ENCODE measurements at places on chromosomes 1 and 21.

- DNase-seq = no peak
Measured at GRCh38 chr1:168135116-168135920, 1.4 kb downstream of the GPR161 start.

DNA sequence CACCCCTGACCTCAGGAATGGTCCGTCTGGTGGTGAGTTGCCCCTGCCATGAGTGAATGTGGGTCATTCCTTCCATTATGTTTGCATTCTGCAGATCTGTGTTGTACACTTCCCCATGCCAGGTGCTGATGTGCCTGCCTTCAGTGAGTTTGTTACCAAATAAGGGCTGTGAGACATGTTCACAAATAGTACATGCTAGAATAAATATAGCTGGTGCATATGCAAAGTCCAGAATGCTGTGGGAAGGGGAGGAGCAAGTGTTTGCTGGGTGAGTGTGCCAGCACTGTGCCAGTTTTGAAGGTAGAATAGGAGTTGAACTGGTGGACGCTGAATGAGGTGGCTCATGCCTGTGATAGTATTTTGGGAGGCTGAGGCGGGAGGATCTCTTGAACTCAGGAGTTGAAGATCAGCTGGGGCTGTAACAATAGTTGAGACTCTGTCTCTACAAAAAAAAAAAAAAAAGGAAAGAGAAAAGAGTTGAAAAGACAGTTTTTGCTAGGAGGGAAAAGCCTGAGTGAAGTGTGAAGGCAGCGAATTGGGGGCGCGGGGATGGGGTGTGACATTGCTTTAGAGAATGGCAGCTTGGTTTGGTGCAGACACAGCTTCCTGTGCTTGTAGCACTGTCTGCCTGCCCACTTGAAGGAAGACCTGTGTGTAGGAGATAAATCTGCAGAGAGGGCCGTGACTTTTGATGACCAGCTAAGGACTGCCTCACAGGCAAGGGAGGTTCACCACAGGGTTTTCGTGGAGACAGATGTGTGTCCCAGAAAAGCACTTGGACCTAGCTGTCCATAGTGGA lies 61.1 kb downstream of the LGR6 start:
- no peak for DNase-seq

GRCh38 chr1:231107151-231107550 lies 54.7 kb upstream of the TRIM67 start:
- no peak for DNase-seq

GRCh38 chr21:14361958-14362357 lies 21.0 kb downstream of the HSPA13 start:
- DNase-seq = no peak

DNA sequence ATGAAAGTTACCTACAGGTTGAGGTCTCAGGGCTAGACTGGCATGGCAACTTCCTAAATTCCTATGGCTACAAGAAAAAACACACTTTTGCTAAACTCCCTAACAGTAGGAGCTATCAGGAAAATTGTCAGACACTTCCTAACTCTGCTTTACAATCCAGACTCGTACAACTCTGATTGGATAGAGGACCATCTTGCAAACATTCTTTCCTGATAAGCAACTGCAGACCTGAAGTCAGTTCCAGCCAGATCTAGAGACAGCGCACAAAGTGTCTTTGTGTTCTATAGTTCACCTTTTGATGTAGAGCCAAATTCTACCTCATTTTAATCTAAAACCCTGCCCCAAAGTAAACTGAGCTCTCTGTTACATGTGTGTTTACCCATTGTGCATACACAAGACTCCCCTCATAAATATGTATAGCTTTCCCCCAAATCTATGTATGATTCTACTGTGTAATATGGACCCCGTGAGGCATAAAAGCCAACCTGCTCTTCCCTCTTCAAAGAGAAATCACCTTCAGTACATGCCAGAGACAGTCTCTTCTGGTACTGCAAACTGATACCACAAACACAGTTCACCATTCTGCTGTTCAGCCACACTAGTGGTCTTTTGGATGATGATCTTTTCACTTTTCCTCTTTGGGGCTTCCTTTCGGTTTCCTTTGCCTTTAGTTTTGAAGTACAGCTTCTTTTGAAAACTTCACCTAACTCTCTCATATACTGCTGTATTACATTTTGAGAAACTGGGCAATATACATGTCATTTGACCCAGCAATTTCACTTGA lies 21.7 kb downstream of the ZP4 start:
- no peak for DNase-seq

DNA sequence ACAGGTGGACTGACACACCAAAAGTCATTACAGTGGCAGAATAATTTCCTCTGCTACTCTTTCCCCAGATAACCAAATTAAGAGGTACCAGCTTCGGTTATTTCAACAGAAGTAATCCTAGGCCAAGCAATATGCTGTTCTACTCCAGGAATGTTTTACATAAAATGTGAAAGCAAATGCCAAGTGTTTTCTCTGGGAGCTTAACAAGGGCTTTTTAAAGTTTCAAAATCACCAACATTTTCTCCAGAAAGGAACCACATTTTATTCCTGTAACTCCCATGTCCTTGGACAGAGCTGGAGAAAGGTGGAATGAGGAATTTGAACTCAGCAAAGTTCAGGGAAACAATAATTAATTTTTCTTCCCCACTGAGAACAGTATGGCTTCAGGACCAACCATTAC lies 27.2 kb downstream of the CNN3 start:
- DNase-seq = no peak

GRCh38 chr21:34537838-34538237 lies 25.8 kb upstream of the KCNE1 start:
- DNase-seq = no peak

DNA sequence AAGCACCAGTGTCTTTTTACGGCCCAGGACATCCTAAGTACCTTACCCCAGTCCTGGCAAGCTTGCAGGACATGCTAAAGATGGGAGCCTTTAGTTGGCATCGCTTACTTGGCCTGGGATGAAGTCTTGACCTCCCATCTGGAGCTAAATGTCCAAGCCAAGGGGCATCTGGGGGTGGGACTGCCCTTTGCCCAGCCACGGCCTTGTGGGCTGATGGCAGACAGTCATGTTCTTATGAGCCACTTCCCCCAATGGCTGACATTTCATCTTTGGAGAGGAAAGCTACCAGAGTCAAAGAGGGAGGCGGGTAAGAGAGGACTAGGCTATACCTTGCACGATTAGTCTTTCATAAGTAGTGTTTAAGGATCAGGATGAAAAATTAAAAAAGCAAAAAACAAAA lies 32.2 kb downstream of the OPTC start:
- no peak for DNase-seq

DNA sequence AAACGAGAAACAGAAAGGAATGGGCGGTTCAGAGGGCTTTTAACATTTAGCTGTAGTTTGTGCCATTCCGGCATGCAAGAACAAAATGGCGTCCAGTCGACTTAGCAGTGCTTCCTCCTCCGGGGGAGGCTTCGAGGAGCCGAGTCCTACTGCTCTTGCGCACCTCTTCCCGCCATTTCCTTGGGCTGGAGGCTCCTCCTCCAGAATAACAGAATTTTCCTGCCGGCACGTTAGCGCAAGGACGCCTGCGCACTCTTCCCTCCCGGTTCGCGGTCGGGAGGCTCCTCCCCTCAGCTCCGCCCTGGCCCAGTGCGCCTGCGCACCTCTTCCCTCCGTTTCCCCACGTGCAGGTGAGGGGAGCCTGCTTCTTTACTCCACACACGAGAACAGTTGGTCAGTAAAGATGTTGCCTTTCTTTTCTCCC lies 1.0 kb downstream of the DMRTB1 start:
- no peak for DNase-seq

- DNase-seq = no peak
Measured at GRCh38 chr1:23527366-23527765, 3.7 kb downstream of the E2F2 start.

GRCh38 chr1:57707631-57708030 lies 283.8 kb upstream of the DAB1 start:
- no peak for DNase-seq

DNA sequence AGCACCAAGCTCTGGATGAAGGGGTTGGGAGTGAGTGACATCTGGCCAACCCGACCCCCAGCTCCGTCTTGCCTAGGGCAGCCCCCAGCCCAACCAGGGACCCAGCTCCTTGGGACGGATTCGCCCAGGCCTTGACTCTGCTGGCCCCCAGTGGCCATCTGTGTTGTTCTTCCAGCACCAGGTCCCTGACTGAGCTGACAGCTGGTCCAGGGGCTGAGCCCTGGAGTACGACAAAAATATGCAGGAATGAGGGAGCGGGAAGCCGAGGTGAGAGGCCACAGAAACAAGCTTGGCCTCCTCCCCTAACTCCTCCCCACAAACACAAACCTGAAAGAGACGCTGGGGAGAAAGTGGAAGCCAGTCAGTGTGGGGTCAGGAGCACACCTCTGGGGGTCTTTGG lies 55.0 kb upstream of the PAX7 start:
- no peak for DNase-seq

DNA sequence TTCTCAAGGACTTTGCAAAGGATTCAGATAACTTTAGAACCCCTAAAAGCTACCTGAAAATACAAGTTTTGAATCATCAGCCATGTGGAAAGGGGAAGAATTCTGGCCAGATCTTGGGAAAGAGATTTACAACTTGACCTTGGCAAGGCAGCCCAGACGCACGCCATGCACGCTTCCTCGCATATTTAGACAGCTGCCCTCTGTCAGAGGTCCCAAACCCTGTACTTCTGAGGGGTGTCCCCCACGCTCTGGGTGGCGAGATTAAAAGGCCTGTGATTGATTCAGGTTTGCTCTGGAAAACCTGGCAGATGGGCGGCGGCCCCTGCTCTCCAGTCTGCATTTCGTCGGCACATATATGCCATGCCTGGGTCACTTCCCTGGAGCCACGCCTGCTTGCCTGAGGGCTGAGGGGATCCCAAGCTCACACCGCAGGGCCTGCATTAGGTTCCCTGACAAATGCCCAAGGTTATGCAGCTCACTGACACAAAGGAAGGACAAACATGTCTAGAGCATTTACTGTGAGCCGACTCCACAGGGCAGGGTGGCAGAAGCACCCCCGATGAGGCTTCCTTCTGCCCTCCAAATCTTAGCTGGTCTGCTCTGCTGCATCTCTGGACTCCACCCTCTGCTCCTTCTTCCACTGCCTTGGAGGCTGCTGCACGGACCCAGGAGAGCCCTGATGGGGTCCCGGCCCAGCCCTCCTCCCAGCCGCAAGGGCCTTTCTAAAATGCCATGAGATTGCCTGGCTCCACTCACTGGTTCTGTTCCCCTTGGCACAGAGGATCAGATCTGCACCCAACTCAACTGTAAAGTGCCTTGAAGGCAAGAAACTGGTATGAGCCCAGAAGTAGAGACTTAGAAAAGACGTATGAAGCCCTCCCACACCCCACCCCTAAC lies 103.9 kb downstream of the BCAR3 start:
- no peak for DNase-seq

GRCh38 chr1:115175596-115175995 lies 86.3 kb upstream of the TSPAN2 start:
- no peak for DNase-seq

GRCh38 chr21:44750675-44751025 lies 39.3 kb upstream of the TSPEAR start:
- no peak for DNase-seq

Measured in GM04504 (cell line).